ENCODE measurements at places on chromosomes 7 and 10.

DNA sequence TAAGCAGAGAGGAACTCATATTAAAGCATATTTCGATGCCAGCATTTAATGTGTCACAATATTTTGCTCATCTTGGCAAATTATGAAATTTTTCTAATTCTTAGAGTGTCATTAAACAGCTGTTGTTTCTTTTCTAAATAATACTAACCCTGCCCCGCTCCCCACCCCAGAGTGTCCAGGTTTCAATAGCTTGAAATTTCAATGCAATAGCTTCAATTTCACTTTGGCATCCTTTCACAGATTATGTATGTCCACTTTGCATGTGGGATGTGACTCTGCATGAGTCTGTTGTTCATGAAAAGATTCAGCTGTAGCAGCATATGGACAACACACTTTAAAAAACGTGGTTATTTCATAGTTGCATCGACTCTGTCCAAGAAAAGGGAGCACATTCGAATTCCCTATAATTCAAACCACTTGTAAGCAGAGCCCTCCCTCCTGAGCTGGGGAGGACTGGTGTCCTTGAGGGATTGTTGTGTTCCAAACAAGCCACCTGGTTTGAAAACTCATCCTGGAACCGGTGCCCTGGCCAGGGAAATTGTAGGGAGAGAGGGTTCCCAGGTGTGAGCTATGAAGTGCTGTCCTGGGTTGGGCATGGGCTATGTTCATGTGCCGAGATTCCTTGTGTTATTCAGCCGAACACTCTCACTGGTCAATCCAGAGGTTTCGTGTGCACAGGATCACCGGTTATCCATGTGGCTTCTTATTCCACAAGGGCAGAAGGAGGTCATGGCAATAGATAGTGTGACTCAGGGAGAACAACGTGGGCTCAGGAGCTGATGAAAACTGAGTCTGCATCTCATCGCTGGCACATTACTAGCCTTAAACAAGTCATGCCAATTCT lies 64.6 kb upstream of the CREB5 start:
- no peak for DNase-seq

GRCh38 chr7:24936121-24936824 lies 43.7 kb downstream of the OSBPL3 start:
- DNase-seq: no peak

DNA sequence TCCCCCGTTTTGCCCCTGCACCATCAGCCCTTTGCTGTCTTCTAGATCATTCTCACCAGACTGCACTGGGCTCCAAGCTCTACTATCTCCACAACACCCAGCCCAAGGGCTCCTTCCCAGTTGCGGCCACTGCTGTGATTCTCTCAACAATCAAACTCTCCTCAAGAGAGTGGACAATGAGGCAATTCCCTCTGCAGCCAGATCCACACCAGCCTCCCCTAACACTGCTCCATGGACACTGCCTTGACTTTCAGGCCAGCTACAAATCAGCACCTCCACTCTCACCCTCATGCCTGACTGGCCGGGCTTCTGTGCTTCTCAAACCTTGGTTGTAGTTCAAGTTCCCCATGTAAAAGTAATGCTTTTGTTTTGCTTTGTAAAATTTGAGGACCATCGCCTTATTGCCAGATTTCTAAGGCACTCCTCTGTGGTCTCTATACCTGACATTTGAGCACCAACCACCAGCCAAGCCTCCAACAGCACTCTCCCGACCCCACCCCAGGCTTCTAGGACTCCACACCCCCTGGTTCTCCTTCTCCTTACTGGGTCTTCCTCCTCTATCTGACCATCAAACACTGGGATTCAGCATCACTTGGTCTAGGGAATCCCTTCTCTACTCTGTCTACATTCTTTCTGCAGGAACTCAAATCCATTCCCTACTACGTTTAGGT lies 45.4 kb downstream of the PPIF start:
- DNase-seq: no peak

GRCh38 chr10:124619195-124619594 lies 125.0 kb downstream of the FAM53B start:
- no peak for DNase-seq

DNA sequence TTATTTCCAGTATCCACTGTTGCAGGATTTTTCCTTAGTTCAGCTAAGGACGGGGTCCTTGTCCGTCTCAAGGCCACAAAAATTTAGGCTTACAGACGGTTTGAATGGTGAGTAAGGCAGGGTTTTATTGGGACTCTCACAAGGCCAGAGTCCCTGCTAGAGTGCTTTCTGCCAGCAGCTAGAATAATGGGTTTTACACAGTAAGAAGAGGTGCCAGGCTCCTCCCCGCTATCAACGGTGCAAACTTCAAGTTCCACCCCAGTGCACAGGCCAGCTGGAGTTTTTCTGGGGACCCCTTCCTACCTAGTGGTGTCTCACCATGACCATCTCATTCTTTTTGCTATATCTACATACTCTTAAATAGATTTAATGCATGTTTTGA lies 198.5 kb upstream of the KCTD7 start:
- no peak for DNase-seq
